Urinary bladder (tissue), 4 donors: ENCODE measurements at places on chromosomes 3 and 15.

- no peak for DNase-seq
Observed at GRCh38 chr3:54580453-54580852, 347.4 kb downstream of the LRTM1 start.

DNA sequence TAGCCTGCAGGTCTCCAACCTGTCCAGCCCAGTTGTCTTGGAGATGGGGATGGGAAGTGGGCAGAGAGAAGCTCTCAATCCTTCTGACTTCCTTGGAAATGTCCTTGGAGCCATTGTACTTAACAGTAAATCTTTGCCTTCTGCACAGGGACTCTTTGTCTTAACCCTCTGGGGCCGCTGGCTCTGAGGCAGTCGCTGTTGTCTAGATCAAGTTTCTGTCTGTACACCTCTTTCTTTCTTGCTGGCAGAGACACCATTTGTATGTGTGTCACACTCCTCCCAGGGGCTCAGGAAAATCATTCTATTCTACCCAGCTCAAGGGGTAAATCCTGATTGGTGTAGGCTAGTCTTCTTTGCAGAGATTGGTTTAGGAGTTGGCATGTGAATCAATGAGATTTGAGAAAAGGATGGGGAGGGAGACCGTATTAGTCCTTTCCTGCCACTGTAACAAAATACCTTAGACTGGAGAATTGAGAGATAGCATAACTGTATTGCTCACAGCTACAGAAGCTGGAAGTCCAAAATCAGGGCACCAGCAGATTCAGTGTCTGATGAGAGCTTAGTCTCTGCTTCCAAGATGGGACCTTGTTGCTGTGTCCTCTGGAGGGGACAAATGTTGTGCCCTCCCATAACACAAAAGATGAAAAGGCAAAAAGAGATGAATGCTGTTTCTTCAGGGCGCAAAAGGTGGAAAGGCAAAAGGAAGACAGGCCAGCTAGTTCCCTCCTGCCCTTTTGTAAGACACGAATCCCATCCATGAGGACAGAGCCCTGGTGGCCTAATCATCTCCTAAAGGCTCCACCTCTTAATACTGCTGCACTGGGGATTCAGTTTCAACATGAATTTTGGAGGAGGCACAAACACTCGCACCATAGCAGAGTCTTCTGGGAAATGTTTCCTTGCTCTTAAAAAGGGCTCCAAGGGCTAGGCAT is 66.3 kb downstream of the PPCDC start:
- DNase-seq, result no peak

DNA sequence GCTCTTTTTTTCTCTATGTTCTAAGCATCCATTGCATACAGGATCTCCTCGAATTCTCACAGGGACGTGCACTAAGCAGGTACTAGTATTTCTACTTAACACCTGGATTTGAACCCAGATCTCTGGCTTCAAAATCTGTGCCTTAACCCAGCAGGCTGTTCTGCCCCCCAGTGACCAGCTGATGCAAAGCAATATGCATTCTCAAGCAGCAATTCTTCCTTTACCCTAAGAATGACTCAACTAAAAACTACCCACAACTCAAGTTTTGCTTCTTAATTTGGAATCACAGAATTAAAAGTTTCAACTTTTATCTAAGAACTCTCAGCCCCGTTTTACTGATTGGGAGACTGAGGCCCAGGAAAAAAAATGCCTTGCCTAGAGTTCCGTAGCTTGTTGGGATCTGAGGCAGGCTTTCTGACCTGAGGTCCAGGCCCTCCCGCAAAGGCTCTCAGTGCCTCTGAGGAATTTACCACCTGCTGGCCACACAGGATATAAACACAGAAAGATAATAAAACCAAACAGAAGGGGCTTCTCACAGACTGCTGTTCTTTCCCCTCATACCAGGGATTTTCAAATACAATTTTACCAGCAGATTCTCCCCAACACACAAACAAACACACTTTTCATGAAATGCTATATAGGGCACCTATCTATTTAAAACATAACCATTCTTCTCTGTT is 115.4 kb upstream of the RAD18 start:
- no peak for DNase-seq

DNA sequence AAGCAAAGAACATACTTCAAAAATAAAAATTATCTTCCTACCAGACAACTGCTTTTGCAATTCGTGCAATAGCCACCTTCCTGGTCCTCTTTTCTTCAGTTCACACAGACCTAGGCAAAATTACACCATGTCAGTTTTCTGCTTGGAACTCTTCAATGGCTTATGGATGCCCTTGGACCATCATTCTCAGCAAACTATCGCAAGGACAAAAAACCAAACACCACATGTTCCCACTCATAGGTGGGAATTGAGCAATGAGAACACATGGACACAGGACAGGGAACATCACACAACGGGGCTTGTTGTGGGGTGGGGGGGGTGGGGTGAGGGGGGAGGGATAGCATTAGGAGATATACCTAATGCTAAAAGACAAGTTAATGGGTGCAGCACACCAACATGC is 29.2 kb upstream of the PLSCR5 start:
- DNase-seq, result no peak

- no peak for DNase-seq
Observed at GRCh38 chr3:45968706-45969105, 25.4 kb downstream of the CXCR6 start.

DNA sequence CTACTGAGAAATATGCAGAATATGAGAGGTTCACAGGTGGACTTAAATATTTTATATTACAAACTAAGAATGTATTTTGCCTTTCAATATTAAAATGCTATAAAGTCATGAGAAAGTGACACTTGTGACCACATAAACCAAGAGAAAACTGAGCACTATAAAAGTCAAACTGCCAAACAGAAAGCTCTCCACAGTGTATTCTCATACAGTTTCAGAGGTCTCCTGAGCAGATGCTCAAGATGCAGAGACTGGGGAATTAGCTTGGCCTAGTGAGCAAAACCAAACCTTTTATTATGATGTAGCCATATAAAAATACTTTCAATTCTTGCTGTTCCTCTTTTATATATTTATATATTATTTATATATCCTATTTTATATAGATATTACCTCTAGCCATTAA is 227.8 kb downstream of the TBC1D5 start:
- DNase-seq, result no peak
